ENCODE measurements at places on chromosomes 12 and 14. TPM values are rescaled to one million over a fixed set of nuclear protein-coding genes. Genes with fewer than 3 reads are reported as not detected.

DNA sequence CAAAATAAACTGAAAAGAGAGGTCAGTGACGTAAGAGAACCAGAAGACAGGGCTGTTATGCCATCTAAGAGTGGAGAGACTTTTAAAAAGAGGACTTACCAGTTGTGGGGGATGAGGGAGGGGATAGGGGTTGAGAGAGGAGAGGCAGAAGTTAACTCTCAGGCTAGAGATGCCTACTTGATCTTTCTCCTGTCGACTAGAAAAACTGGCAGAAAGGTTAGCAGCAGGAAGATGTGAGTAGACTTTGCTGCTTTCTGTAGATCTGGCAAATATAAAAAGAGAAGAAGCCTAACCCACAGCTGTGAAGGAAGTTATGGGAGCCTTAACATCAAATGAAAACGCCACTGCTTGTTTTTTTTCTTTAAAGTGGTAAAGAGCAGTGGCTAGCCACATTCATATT, 10.7 kb downstream of the CREBL2 start:
- no peak for DNase-seq

DNA sequence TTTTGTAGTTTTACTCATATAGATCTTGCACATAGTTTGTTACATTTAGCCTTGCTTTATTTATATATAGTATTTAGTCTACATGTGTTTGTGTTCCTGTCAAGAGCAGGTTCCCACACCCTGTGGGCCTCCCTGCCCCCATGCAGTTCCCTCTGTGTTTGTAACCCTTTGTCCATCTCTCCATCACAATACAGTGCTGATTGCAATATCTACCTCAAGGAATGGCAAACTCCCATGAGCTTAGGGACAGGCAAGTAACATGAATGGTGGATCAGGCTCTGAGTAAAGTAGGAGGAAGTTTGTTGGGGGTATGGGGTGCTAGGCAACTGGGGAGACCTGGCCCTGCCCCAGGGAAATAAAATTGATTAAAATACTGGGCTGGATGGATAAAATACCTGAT, 151.9 kb upstream of the MYL2 start:
- no peak for DNase-seq

- no peak for DNase-seq
These were observed 14.0 kb upstream of the SERPINA12 start for GRCh38 chr14:94523265-94523664.

The TSHR gene
- not detected for total RNA-seq

GRCh38 chr12:82055391-82055790, 296.2 kb upstream of the PPFIA2 start:
- no peak for DNase-seq

- DNase-seq = no peak
These were observed 2.4 kb upstream of the RXYLT1 start for GRCh38 chr12:63777340-63777739.

The ESPL1 gene
- total RNA-seq = 0.63 TPM

All from pancreas (tissue), 10 donors.